ENCODE measurements at places on chromosomes 4 and X.

DNA sequence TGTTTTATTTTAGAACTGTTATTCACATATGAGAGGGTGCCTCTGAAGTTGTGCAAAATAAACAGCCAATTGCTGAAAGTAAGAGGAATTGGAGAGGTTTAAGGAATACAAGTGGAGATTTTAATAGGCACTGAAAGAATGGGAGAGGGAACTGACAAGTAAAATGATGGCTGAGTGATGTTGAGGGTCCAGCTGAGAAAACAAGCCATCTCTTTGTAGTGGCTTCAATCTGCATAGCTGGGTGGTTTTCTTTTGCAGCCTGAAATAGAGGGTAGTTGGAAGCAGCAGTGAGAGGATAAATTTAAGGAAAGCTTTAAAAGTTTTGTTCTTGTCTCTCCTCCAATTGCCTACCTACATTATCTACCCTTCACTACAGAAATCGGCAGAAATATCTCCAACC is 106.7 kb upstream of the DGKK start:
- no peak for DNase-seq

- DNase-seq = no peak
Observed at GRCh38 chr4:143599827-143600226, 86.3 kb downstream of the SMARCA5 start.

DNA sequence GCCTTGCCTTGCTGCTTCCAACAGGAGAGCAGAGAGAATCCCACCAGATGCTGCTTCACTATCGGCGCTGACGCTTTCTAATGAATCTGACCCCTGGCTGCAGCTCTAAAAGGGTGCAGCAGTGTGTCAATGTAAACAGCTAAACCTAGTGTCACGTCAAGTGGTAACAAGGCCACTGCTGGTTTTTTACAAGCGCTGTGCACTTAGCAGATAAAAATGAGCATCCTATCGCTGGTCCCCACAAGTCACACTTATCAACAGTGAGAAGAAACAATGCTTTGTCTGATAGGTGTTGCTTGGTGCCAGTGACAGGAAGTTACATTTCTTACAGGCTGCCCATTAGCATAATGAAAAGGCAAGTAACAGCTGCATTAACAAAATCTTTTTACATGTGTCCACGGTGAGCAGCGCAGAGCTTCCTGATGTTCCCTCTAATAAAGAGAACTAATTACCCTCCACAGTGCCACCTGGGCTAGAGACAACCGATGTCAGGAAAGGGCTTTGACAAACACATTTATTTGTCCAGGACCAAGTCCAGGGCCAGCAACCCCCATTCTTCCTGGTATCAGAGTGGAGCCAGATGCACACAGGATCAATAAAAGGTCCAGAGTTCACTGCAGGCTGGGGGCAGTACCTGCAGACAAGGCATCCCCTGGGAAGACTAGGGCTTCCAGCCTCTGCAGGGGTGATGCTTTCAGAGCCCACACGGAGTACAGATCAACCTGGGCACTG is 176.0 kb downstream of the MGST2 start:
- no peak for DNase-seq

DNA sequence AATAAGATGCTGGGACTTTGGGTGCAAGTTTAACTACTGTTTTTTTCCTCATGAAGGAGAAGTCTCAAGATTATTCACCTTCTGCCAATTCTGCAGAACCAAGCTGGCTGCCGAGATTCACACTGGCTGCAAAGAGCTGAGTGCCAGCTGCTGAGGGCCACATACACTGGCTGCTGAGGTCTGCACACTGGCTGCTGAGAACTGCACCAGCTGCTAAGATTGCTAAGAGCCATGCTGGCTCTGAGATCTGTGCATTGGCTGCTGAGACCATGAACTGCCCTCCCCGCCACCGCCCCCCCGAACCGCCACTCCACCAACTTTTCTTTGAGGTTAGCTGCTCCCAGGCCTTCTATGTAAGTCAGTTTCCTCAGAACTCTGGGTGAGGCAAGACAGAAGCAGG is 330.3 kb downstream of the CBLL2 start:
- peak; percentile 69 for DNase-seq

GRCh38 chr4:64271601-64272081 is 137.6 kb downstream of the TECRL start:
- no peak for DNase-seq

DNA sequence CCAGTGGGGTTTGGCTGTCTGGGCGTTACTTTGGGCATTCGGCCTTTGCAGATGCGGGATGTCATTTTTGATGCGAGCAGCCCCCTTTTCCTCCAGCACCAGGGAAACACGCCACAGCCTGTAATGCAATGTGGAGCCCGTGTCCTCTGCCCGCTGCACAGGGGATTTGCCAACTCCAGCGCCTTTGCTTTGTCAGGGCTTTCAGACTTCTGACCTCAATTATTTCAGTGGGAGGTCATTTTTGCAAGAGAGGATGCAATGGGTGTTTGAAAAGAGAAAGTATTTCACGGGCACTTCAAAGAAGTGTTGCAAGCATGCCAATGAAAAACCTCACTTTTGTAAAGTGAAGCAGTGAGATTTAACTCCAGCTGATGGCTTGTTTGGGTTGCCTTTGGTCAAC is 11.5 kb downstream of the CLCN4 start:
- DNase-seq = no peak

DNA sequence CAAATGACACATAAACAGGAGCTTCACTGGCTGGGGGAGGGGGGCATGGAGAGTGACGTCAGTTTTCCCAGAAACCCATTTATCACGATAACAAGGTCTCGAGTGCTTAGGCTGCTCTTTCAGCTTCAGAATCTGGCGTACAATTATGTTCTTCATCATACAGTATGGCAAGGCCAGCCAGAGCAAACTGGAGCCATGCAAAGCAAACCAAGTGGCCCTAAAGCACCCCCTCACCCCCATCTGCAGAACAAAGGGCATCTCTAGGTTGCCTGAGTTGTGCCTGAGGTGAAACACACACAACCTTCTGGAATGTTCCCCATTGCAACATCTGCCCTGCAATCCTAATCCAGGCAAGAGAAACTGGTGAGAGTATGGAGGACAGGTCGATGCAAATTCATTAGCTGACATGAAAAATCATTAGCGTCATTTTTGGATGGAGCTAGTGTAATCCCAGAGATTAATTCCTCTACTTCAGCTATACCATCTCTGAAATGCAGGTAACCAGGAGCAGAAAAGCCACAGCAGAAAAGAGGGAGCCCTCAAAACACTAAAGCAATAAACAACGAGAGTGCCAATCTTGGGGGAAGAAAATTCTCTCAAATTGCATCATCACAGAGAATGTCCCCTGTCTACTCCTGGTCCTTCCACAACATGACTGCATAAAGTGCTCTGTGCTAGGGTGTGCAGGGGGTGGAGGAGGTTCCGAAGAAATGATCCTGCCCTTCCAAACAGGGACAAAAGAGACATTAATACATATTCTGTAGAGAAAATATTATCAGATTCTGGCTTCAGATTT is 1.8 kb downstream of the SEPTIN6 start:
- DNase-seq = no peak
